Activated gamma-delta T cell (primary cell): ENCODE measurements at places on chromosomes 2 and 18.

GRCh38 chr2:37418956-37419355, 74.5 kb downstream of the QPCT start:
- DNase-seq: no peak

- no peak for DNase-seq
Observed at GRCh38 chr2:189260361-189260814, 80.8 kb upstream of the COL5A2 start.

DNA sequence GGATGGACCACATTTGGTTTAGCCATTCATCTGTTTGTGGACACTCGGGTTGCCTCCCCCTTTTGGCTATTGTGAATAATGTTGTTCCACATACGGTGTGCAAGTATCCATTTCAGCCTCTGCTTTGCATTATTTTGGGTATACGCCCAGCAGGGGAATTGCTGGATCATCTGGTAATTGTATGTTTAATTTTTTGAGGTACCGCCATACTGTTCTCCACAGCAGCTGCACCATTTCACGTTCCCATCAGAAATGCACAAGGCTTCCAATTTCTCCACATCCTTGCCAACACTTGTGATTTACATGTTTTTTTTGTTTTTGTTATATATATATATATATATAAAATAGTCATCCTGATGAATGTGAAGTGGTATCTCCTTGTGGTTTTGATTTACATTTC, 54.6 kb upstream of the TWIST2 start:
- DNase-seq: no peak

GRCh38 chr18:23784832-23785245, 95.6 kb downstream of the LAMA3 start:
- DNase-seq: no peak

- no peak for DNase-seq
Observed at GRCh38 chr2:95050385-95051300, 25.1 kb downstream of the MAL start.

GRCh38 chr18:60147323-60147722, 225.3 kb downstream of the MC4R start:
- DNase-seq: no peak

GRCh38 chr2:230627806-230628724, 84.6 kb upstream of the CAB39 start:
- no peak for DNase-seq

GRCh38 chr2:16683576-16683975, 17.9 kb upstream of the CYRIA start:
- DNase-seq: no peak

- no peak for DNase-seq
Observed at GRCh38 chr2:1972011-1972410, 227.7 kb upstream of the PXDN start.

GRCh38 chr2:233794128-233794658, 16.1 kb downstream of the MROH2A start:
- DNase-seq: no peak
